ENCODE measurements at places on chromosomes 13 and 19.

GRCh38 chr19:5466072-5466471, 10.9 kb downstream of the ZNRF4 start:
- no peak for ATAC-seq

GRCh38 chr19:49455773-49456172, 2.7 kb downstream of the ALDH16A1 start:
- ATAC-seq, result no peak

DNA sequence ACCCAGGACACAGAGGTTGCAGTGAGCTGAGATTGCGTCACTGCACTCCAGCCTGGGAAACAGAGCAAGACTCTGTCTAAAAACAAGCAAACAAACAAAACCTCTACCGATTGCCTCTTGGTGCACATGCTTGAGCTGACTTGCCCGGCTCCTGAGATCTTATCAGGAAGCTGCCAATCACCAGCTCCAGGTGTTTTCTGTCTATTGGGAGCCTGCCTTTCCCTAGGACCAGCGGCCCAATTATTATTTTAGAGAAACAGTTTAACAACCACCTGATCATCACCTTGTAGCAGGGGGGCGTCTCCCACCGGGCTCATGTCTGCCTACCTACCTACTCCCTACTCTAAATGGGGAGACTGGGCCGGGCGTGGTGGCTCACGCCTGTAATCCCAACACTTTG, 10.8 kb downstream of the CLEC4M start:
- ATAC-seq, result no peak

GRCh38 chr19:53195265-53195903, 2.2 kb upstream of the ZNF665 start:
- peak; percentile 34 for ATAC-seq

- ATAC-seq, result no peak
These were observed 232.0 kb downstream of the B3GLCT start for GRCh38 chr13:31431722-31432137.

DNA sequence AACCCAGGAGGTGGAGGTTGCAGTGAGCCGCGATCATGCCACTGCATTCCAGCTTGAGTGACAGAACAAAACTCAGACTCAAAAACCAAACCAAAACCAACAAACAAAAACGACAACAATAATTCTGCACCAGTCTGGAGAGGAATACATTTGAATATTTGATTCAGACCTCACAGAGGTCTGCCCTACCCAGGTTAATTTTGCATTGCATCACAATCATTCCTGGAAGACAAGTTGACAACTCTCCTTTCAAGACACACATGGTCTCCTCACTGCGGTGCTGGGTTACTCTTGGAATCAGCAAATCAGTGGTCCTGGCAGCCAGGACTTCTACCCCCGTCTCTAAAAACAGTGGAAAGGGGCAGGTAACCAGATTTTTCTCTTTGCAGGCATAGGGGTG, 79.9 kb upstream of the TMTC4 start:
- no peak for ATAC-seq

- ATAC-seq, result no peak
These were observed 10.0 kb downstream of the NDUFB7 start for GRCh38 chr19:14561847-14562351.

DNA sequence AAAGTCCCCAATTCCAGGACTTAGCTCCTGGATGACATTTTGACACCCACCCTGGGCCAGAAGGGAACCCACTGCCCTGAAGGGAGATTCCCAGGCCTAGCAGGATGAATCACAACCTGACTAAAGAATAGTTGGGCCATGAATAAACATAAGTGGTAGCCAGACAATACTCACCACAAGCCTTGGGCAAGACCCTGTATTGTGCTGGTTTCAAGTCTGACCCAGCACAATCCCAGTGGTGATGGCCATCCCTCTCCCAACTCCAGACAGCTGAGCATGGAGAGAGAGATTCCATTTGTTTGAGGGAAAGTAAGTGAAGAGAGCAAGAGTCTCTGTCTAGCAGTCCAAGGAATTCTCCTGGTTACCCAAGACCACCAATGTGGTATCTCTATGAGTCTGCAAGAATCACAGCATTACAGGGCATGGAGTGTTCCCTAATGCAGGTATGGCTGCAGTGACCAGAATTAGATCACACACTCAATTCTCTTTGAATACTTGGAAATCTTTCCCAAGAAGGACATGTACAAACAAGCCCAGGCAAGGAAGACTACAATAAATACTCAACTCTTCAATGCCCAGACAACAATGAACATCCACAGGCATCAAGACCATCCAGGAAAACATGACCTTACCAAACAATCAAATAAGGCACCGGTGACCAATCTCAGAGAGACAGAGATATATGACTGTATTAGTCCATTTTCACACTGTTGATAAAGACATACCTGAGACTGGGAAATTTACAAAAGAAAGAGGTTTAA, 158.0 kb downstream of the VWA8 start:
- no peak for ATAC-seq

Data from activated CD4-positive, CD25-positive, alpha-beta regulatory T cell treated with anti-CD3 and anti-CD28 coated beads, Interleukin-2, amount 50 U/mL, for 24 hours (primary cell).